ENCODE measurements at places on chromosomes 11 and 22.
A peak's percentile ranks its signal among the peaks of the same experiment; 100 is the strongest.

- no peak for DNase-seq
Measured at GRCh38 chr11:114260077-114260476, 36.1 kb upstream of the NNMT start.

DNA sequence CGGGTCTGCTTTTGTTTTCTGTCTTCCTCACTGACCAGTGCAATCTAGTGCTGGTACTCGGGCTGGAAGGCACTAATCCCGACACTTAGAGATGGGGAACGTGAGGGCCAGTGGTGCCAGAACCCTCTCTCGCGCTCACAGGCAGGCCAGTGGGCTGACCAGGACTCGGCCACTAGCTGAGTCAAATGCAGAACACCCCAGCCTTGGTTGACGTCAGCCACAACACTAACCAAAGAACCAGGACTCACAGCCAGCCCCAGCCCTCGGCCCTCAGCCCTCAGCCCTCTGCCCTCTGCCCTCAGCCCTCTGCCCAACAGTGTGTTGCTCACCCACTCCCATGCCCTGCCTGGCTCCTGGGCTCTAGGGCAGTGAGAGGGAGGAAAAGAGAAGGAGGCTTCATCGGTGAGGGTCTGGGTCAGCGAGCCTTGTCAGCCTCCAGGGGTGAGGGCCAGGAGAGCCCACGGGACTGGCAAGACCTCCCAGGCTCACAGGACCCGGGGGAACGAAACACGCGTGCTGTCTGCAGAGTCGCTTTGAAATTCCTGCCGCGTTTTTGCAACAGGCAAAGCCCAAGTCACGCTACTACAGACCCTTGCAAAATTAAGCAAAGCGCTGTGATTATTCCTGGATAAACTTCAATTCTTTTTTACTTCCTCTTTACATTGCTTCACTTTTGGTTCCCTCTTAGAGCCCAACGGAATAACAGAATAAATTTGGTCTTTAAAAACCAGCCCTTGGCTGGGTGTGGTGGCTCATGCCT is 27.5 kb downstream of the KIAA0930 start:
- no peak for DNase-seq

GRCh38 chr11:45102810-45103621 is 43.4 kb upstream of the PRDM11 start:
- DNase-seq: peak; percentile 30

GRCh38 chr11:9617940-9618339 is 44.5 kb downstream of the WEE1 start:
- no peak for DNase-seq

DNA sequence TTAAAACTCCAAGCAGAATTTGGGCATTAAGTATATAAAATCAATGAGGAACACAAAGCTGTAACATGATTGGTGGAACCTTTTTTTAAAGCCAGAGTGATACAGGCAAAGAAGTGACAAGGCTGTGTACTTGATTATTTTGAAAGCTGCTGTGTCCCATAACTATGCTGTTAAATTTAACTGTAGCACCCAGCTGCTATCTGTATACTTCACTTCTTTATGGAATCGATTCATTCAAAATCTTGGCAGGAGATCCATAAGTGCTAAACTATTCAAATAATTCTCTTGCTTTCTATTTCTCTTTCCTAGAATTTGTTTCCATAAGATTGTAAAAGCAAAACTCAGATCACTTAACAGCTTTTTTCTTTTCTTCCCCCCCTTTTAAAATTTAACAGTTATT is 231.7 kb downstream of the DYNC2H1 start:
- no peak for DNase-seq

DNA sequence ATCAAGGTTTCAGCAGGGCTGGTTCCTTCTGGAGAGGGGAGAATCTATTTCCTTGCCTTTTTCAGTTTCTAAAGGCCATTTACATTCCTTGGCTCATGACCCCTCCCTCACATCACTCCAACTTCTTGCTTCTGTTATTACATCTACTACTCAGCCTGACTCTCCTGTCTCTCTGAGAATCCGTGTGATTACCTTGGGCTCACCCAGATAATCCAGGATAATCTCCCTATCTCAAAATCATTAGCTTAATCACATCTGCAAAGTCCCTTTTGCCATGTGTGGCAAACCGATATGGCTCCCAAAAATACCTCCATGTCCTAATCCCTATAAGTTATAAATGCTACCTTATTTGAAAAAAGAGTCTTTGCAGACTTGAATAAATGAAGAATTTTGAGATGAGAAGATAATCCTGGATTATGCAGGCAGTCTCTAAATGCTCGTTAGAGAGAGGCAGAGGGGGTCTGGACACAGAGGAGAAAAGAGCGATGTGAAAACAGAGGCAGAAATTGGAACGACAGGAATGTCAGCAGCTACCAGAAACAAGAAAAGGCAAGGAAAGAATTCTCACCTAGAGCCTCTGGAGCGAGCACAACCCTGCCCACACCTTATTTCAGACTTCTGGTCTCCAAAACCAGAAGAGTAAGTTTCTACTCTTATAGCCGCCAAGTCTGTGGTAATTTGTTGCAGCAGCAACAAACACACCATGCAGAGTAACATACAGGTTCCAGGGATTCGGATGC is 23.6 kb upstream of the ARHGAP32 start:
- DNase-seq: no peak

DNA sequence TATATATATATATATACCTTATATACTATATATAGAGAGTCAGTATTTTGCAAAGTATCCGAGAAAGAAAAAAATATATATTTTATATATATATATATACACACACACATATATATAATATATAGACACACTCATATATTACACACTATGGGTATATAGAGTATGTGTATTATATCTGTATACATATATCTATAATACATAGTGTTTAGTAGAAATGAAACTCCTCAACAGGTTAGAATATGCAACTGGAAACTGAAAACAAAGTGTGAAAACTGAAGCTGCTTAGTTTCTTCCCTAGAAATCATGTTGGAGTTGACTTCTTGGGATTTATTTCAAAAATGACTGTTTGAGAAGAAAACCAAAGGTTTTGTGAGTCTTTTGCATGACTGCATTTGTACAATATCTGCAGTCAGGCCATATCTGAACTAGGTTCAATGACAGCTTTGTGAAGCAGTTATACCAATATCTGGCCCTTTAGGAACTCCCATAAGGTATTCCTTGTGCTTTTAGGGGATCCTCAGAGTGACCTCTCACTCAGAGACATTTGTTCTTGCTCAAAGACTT is 284.1 kb downstream of the CASP12 start:
- no peak for DNase-seq

DNA sequence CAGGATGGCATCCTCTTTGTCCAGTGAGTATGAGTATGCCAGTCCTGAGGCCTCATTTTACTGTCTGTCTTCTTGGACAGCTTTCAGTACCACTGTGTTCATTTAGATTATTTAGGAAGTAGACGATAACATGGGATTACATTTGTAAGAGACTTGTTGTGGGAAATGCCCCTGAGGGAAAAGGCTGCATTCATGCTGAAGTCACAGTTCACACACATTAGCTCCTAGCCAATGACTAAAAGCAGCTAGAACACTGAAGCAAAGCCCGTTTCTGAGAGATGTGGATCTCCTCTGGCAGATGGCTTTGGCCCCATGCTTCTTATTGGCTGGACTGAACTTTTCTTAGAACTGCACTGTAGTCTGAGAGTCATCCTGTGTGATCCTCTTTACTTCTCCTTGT is 242.4 kb downstream of the FAM76B start:
- DNase-seq: no peak

DNA sequence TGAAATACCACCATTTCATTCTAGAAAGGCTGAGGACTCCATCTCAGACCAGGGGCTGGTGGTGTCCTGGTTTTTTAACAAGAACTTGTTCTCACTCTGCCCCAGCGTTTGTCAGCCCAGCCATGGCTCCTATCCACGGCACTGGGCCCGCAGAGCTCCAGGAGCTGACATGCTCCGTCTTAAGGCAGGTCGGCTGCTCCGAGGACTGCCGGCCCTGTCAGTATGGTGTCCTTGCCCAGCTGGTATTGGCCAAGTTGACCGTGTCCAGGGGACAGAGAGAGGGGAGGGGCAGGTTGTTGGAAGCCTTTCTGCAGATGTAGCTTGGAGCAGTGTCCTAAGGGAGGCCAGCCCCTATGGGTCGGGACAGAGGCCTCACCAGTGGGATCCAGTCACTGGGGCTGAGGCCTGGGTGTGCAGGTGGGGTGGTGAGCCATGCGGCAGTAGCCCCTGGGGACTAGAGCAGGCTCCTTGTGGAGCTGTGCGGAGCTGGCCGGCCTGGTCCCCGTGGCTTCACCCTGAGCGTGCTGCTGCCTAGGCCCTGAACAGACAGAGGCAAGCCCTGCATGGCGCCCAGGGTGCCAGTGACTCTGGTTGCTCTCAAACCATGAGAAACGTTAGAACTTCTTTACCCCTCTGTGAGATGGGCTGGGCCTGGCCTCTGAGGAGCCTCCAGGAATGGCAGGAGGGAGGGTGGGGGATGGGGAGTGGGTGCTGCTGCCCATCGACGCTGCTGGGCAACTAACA is 39.9 kb upstream of the KCNQ1OT1 start:
- no peak for DNase-seq

DNA sequence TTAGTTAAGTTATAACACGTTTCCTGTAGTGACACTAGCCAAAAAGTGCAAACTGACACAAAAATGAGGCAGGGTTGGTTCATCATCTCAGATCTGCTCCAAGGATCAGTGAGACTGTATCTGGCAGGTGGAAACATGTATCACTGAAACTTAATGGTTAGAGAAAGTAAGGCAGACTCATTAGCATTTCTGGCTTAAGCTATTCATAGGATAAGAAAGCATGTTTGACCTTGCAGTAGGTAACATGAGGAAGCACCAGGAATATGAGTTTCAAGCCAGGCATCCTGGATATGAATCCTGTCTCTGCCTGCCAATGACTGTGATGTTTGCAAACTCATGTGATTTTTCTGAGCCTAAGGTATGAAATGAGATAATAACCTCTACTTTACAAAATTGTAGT is 732.1 kb downstream of the NELL1 start:
- no peak for DNase-seq

GRCh38 chr11:58525037-58525614 is 17.2 kb upstream of the OR5B21 start:
- peak; percentile 78 for DNase-seq

DNA sequence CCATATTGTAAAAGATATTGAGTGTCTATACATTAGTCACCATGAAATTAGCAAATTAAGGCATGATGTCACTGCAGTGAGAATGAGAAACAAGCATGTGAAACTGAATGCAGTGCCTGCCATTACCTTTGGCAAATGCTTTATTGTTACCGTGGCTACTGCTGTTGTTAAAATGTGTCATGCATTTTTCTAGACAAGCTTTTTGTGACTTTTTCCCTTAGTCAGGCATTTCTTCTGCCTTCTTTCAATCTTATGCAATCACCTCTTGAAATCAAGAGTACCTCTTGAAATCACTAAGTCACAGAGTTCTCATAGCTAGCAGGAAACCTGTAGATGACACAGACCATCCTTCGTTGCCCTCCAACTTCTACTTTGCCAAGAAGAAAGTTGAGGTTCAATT is 461.7 kb upstream of the TENM4 start:
- no peak for DNase-seq

GRCh38 chr22:44049486-44050231 is 25.6 kb downstream of the PARVB start:
- no peak for DNase-seq

- DNase-seq: no peak
Measured at GRCh38 chr11:131671734-131672133, 301.3 kb downstream of the NTM start.

GRCh38 chr11:19116276-19116970 is 545 bp upstream of the ZDHHC13 start:
- no peak for DNase-seq

GRCh38 chr11:62129590-62130282 is 5.9 kb downstream of the INCENP start:
- no peak for DNase-seq

DNA sequence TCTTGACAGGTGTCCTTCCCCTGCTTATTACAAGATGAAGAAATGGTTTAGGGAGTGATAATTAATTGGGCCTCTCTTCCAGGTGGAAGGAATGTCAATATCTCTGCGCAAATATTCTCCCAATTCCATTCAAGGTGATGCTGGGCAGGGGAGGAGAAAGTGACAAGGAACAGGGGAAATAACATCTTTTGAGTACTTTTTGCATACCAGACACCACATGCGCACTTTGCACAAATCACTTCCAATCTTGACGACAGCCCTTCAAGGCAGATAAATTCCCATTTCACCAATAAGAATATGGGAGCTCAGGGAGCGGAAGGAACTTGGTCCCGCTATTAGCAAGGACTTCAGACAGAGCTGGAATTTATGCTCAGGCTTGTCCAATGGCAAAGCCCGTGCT is 145.1 kb upstream of the TBCEL start:
- no peak for DNase-seq

DNA sequence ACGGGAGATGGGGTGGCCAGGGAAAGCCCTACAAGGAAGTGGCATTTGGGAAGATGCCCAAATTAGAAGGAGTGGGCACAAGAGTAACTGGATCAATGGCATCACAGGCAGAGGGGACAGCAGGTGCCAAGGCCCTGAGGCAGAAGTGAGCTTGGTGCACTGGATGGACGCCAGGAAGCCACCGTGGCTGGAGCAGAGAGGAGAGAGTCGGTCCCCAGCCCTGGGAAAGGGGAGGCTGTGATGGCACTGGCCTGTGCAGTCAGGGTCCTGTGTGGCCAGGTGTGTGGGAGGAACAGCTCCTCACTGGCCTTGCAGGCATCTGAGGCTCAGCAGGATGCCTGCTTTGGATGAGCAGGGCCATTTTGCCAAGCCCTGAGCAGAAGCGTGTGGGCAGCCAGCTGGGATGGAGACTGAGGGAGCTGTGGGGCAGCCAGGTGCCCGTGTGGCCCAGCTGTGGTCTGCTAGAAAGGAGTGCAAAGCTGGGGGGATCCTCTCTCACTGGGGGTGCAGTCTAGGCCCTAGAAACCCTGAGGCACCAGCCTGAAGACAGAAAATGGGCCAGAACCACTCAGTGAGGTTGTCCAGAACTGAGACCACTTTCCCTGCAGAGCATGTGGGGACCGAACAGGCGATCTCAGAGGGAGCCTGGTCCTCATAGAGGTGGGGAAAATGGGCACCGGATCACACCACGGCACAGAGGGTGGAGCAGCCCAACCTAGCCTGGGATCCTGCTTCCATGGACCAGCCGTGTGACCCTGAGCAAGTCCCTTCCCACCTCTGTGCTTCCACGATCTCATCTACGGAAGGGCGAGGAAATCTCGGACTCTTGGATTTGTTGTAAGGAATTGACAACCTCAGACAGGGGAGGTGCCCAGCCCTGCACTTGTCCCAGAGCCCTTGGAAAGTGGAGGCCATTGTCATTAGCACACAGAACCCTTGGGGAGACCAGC is 78.6 kb upstream of the RTL6 start:
- DNase-seq: no peak

DNA sequence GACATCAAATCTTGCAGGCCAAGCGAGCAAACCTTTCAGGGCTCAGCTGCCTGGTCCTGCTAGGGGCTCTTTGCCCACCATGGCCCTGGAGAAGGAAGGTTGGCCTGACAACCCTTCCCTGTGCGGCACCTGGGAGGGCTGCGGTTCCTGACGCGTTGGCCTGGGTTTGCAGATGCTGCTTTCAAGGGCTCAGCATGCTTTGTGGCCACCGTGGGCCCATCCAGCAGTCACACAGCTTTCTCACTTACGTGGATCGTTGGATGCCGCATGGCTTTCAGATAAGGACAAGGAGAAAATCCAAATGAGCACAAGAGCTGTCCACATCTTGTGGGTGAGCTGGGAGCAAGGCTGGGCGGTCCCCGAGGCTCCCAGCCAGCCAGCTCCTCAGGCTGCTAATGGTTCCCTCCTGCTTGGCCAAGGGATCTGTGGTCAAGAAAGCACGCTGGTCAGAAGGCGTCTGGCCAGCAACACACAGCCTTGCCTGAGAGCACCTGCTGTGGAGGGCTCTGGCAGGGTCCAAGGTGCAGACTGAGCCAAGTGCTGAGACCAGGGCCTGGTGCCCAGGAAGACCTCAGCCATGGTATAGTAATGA is 8.2 kb downstream of the C11orf24 start:
- no peak for DNase-seq
